ENCODE measurements at places on chromosomes 5 and 9.

- DNase-seq: no peak
These were observed 37.1 kb upstream of the RAPGEF6 start for GRCh38 chr5:131671994-131672655.

DNA sequence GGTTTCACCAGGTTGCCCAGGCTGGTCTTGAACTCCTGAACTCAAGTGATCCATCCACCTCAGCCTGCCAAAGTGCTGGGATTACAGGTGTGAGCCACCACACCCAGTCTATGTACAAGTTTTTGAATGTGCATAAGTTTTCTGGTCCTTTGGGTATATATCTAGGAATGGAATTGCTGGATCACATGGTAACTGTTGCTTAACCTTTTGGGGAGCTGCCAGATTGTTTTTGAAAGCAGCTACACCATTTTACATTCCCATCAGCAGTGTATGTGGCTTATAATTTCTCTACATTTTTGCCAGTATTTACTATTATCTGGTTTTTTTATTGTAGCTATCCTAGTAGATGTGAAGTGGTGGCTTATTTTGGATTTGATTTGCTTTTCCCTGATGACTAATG lies 8.9 kb upstream of the LNPEP start:
- no peak for DNase-seq

GRCh38 chr9:136310273-136311030 lies 6.6 kb upstream of the CCDC187 start:
- DNase-seq: no peak

GRCh38 chr9:133144904-133145851 lies 18.5 kb downstream of the GBGT1 start:
- no peak for DNase-seq
